ENCODE measurements at places on chromosomes 1 and 21.

DNA sequence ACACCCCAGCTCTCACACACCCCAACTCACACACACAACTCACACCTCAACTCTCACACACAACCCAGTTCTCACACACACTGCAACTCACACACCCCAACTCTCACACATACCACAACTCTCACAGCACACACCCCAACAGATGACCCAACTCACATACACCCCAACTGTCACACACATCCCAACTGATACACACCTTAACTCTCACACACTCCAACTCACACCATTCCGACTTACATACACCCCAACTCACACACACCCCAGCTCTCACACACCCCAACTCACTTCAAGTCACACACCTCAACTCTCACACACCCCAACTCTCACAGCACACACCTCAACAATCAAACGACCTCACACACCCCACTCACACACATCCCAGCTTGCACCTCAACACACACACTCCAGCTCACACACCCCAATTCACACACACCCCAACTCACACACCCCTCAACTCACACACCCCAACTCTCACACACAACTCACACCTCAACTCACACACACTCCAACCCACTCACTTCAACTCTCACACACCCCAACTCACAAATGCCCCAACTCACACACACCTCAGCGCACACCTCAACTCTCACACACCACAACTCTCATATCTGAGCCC is 66.3 kb downstream of the SETD4 start:
- no peak for DNase-seq

- DNase-seq = no peak
Measured at GRCh38 chr1:153532181-153532580, 3.6 kb downstream of the S100A6 start.

GRCh38 chr1:42682739-42683531 is 717 bp downstream of the YBX1 start:
- DNase-seq = peak; percentile 31

GRCh38 chr1:109025694-109026093 is 16.2 kb downstream of the WDR47 start:
- DNase-seq = no peak

DNA sequence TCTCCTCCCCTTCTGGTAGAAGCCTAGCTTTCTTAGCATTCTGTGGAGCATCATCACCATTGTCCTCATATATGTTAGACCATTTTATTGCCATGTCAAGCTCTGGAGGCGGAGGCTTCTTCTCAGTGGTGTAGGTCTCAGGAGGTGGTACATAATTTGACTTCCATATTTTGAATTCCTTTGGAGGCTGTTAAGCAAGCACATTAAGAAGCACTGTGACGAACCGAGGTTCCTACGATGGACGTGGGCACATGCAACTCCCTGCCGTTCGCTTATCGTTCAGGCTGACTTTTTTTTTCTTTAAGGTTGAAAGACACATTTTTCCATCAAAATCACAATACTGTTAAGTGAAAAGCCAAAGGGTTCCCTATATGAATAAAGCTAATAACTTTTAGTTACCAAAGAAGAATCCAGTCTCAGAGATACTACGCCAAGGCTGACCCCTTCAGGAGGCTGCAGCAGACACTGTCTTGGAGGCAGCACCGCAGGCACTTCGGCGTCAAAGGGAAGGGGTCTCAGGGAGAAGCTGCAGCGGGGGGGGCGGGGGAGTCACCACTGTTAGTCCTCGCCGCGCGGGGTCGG is 835 bp downstream of the C1orf52 start:
- DNase-seq = no peak

DNA sequence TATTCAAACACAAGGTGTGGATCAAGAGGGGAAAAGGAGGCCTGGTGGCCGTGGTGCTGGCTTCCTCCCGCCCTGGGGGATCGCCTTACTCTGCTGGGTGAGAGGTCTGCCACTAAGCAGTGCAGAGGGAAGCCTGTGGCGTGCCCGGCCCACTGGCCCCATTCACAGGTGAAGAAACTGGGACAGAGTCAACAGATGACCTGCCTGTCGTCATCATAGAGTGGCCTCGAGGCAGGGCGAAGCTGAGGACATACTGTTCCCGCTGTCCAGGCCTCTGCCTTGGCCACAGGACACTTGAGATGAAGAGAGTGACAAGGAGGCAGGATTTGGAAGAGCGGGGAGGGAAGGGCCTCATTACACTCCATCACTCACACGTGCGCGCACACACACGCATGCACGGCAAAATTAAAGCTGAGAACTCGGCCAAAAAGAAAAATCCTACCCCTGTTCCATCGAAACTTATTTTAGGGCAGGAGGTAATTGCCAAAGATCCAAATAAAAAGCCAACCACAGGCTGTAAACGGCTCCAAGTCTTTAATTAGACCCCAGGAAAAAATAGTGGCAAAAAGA is 50.5 kb downstream of the CASZ1 start:
- no peak for DNase-seq

DNA sequence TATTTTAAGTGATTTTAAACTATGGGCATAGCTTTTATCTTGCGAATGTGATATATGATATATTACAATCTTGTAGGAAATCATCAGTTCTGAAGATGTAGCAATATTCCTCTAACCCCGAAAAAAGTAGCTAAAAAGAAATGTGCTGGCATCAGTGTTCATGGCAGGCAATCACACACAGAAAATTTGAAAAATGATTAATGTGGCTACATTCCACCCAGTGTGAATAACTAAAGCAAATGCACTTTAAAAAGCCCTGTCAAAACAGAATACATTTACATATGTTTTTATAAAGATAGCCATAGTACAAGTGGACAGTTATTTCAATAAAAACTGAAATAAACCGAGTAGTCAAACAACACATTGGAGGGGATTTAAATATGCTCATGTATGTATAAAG is 260.2 kb downstream of the HHAT start:
- no peak for DNase-seq

DNA sequence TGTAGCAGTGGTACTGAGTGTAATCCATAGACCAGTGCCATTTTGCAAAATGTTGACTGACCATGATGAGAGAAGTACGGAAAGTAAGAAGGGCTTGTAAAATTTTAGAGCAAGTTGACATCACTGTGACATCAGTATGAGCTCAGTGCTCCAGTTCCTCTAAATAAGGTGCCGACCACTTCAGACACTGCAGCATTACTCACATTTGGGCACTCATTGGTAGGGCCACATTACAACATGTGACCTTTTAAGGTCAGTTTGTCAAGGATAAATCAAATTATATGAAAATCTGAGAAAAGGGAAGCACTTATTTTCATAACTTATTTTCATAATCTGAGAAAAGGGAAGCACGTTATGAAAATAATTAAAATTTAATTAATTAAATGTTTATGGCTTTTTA is 128.0 kb upstream of the ERG start:
- DNase-seq = no peak

GRCh38 chr1:98556521-98557158 is 104.9 kb upstream of the SNX7 start:
- no peak for DNase-seq

GRCh38 chr1:50735443-50735842 is 224.6 kb downstream of the FAF1 start:
- DNase-seq = no peak

GRCh38 chr1:62981434-62981833 is 197.5 kb downstream of the ATG4C start:
- DNase-seq = no peak

DNA sequence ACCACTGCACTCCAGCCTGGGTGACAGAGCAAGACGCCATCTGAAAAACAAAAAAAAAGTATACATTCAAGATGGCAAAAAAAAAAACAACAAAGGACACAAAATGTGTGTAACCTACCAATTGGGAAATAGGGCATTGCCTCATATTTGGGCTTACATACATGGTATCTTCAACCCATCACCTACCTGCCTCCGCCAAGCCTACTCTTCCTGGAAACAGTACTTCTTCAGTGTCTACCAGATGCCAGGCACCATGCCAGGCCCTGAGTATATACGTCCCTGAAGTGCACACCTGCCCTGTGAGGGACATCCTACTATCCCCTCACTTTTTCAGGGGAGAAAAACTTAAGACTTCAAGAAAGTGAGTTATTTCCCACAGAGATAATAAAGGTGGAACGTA is 160.2 kb downstream of the TOMM20 start:
- no peak for DNase-seq

- no peak for DNase-seq
Measured at GRCh38 chr1:21961799-21962198, 15.0 kb upstream of the CELA3B start.

GRCh38 chr21:35051287-35051818 is 2.3 kb upstream of the RUNX1 start:
- DNase-seq = peak; percentile 68

- DNase-seq = no peak
Measured at GRCh38 chr1:201335901-201336300, 41.6 kb downstream of the TNNT2 start.

DNA sequence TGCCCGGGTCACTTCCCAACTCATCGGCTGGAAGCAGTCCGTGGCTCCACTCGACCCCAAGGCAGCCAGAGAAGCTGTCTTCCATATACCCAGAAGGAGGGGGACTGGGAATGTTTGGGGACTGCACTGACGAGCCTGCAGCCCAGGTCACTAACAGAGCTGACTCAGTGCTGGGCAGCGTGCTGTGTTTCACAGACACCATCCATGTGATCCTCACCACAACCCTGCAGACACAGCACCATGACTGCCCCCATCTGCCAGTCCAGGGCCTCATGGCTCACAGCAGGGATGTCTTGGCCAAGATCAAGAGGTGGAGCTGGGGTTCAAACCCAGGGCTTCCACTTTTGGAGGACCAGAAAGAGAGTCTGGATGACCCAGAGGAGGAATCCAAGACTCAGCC is 67.9 kb downstream of the KLHDC7A start:
- no peak for DNase-seq

DNA sequence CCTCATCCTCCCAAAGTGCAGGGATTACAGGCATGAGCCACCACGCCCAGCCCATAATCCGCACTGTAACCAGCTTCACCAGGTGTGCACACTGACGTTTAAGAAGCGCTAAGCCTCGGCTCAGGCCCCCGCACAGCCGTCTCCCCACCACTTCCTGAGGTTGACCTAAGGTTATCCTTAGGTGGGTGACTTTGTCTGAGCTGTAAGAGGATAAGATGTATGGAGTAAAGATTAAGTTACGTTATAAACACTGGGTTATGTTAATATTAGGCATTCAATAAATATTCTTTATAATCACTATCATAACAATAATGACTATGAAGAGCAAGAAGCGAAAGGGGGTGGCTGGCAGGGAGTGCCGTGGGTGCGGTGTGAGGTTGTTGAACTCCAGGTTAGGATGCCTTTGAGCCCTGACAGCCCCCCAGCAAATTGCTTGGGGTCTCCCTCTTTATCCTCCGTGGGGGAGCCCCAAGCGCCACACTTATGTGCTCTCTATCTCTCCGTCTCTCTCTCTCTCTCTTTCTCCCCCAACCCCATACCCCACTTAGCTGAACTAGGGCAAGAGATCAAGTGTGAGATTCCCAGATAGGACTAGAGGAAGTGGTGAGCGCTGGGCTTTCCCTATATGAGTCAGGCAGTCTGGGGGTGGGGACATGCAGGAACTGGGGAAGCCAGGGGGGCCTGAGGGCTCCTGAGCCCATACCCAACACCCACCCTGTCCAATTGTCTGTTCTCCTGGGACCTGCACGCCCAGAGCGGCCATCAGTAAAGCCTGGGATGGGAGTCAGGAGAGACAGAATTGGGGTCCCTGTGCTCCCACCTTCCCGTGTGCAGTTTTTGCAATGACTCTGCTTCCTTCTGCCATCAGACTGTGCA is 7.6 kb downstream of the EFHD2 start:
- peak; percentile 49 for DNase-seq

DNA sequence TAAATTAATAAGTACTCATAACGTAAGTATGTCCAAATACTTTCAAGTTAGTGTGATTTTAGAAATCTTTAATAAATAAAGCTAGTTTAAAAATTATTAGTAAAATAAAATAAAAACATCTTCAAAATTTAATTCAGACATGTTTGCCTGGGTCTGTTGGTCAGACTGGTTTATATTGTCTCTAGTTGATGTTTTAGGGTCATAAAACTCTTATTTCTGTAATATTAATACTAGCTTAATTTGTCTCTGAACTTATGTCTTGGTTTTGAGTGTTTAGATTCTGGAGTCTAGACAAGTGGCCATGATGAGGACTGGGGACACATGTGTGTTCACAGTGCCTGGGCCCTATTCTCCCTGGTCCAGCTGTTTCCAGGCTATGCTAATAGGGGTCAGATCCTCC is 184.5 kb upstream of the TNR start:
- no peak for DNase-seq

DNA sequence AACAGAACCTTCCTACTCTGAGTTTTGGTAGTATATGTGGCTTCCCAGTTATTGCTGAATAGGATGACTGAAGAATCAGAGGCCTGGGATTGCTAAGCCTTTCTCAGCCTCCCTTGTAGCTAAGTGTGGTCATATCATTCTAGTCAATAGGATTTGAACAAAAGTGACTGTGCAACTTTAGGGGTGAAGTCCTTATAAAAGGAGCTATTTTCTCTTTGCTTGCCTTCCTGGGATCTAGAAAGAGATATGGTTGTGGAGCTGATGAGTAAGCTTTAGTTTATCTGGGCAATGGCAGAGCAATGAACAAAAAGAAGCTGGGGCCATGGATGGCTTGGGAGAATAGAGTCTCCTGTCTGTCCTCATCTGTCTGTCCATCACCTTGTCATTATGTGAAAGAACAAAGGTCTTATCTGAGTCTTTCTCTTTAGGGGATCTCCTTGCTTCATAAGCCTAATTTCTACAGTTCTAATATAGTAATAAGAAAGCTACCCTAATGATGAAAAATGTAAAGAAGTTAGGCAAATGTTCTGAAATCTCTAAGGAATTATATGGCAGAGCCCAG is 91.5 kb downstream of the TENT5C start:
- no peak for DNase-seq

- no peak for DNase-seq
Measured at GRCh38 chr1:219529116-219529515, 83.8 kb downstream of the ZC3H11B start.

DNA sequence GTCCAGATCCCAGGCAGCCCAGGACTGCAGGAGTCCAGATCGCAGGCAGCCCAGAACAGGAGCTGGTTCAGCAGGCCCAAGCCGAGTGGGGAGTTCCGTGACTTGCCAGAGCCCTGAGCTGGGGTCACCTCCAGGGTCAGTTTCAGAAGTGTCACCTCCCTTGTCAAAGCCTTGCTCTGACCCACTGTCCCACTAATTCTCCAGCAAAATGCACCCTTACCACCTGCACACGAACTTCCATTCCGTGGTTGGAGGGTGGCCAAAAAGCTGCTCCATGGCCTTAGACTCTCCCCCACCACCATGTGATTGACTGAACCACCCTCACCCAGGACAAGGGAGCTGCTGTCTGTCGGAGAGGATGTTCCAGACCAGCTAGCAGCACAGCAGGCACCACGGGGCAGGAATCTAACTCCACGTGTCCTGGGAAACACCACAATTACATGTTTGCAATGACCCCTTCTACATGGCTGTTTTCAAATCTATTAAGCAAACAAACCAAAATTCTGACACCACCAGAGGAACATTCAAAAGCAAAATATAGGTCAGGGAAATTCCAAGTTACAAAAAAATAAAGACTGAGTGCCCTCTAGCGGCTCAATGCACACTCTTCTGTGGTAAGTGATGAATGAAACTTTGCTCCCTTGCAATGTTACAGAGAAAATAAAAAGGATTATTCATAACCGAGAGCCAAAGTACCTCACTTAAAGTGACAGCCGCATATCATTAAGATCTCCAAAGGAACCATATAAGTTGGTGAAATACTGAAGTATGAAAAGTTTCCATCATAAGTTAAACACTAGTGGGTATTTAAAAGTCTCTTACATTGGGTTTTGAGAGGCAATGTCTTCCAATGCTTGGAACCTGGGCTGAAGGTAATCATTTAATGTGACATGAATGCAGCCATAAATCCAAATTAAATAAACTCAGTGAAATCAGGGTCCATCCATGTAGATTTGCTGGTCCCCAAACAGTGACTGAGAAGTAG is 76.3 kb downstream of the NPHP4 start:
- DNase-seq = no peak

- DNase-seq = no peak
Measured at GRCh38 chr1:23211955-23212354, 5.3 kb downstream of the HTR1D start.
